Posterior vena cava (tissue), 2 donors: ENCODE measurements at places on chromosomes 11 and 22. TPM values are rescaled to one million over a fixed set of nuclear protein-coding genes. Genes with fewer than 3 reads are reported as not detected.

DNA sequence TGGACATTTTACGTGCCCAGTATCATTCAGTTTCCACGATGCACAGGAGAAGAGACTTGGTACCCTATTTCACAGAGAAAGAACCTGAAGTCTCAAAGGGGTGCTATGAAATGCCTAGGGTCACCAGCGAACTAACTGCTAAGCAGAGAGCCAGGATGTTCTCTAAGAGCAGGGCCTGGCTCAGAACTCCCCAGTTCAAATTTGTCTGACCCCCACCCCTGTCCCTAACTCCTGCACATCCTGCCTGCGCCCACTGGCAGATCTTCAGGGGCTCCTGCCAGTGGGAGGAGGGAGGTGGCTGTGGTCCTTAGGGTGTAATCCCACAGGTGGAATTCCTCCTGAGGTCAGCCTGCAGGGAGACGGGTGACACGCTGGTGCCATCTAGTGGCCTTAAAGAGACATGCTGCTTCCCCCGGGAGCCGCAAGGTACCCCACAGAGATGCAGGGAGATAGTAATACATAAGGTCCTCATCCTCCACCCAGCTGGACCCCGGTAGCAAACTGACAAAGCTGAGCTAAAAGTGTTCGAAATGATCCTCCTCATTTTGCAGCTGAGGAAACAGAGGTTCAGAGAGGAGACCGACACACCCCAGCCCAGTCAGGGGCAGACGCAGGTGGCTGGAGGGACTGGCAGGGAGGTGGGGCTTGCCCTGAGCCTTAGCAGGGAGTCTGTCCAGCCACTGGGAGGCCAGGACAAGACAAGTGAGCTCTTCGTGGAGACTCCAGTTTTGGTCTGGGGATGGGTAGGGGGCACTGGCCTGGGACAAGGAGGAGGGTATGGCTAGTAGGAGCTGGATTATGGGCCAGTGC is 34.1 kb downstream of the MB start:
- DNase-seq, result no peak

- DNase-seq, result no peak
Measured at GRCh38 chr11:92099183-92099582, 125.4 kb upstream of the FAT3 start.

GAL3ST1 gene
- 1.3 TPM for total RNA-seq

FAT3 gene
- 40.5 TPM for total RNA-seq

SLC22A25 gene
- not detected for total RNA-seq

DNA sequence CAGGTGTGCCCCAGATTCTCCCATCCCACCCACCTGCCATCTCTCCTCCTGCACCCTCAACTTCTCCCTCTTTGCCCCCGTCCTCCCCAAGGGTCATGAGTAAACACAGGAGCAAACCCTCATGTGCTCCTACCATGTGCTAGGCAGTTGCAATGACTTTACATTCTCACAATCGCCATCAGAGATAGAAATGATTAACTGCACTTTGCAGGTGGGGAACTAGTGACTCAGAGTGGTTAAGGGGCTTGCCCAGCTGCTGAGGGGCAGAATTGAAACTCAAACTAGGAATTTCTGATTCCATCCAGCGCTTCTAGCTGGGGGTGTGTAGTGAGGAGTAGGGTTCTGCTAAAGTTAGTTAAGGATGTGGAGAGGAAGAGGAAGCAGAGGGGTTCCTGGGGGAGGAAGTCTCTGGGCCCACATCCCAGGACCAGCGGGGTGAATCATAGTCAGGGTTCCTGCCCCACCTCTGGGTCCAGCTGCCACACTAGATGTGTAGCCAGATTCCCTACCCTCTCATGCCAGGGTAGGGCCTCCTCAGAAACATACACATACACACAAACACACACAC is 16.0 kb upstream of the PRG2 start:
- peak; percentile 81 for DNase-seq

GRCh38 chr11:74446532-74446938 is 20.8 kb downstream of the KCNE3 start:
- DNase-seq, result no peak

OR8D1 gene
- not detected for total RNA-seq

GRCh38 chr11:13297308-13297916 is 19.8 kb downstream of the BMAL1 start:
- no peak for DNase-seq

CALCA gene
- total RNA-seq, result not detected

- DNase-seq, result no peak
Measured at GRCh38 chr11:78982473-78982872, 407.8 kb upstream of the NARS2 start.

GRCh38 chr11:74438681-74439080 is 28.7 kb downstream of the KCNE3 start:
- no peak for DNase-seq

HTR3A gene
- not detected for total RNA-seq

- peak; percentile 57 for DNase-seq
Measured at GRCh38 chr11:118646393-118646792, 33.1 kb downstream of the TREH start.

- DNase-seq, result no peak
Measured at GRCh38 chr11:97163631-97164191, 773.9 kb downstream of the JRKL start.

DNA sequence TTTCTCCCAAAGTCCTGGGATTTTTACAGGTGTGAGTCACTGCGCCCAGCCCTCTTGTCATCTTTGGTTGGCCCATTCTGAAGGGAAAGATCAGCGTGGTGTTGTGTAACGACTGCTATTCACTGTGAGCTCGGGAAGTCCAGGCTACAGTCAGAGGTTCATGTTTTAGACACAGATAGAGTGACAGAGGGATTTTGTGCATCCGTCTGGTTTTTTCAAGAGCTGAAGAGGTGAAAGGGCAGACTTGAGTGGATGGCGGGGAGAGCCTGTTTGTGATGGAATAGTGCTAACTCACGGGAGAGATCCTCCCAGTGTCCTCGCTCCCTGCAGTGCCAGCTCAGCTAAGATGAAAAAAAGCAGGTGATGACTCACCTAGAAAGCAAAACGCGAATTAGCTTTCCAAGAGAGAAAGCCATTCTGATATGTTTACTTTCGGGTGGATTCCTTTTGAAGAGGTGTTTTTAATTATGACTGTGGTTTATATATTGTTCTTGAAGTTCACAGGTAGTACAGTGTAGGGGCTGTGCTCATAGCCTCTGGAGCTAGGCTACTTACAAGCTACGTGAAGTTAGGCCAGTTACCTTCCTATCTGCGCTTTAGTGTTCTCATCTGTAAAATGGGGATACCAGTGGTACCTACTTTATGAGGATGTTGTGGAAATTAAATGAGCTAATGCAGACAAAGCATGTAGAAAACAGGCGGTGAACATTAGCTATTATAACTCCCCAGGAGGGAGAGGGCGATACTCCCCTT is 67.2 kb downstream of the C11orf91 start:
- DNase-seq, result no peak

DNA sequence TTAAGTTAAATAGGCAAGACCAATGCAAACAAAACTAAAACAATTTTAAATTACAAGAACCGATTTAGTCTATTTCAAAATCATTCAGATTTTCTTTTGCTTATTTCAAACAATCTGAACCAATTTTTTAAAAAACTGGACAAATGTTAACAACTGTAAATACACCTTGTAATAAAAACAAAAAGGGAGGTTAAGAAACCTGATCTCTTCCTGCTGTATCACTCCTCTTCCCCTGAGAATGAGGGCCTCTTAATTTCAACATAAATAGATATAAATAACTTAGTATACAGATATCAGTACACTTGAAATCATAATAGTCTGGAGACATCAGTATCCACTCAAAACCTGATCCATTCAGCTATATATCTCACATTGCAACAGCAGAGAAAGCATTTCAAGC is 346.6 kb downstream of the TTC28 start:
- no peak for DNase-seq

DNA sequence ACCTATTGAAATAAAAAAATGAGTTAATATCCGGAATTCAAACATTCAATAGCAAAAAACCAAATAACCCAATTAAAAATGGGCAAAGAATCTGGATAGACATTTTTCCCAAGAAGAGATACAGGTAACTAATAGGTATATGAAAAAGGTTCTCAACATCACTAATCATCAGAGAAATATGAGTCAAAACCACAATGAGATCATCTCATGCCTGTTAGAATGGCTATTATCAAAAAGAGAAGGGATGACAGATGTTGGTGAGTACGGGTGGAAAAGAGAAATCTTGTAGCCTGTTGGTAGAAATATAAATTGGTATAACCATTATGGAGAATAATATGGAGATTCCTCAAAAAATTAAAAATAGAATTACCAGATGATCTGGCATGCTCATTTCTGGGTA is 26.9 kb upstream of the OR6M1 start:
- DNase-seq, result no peak

DNA sequence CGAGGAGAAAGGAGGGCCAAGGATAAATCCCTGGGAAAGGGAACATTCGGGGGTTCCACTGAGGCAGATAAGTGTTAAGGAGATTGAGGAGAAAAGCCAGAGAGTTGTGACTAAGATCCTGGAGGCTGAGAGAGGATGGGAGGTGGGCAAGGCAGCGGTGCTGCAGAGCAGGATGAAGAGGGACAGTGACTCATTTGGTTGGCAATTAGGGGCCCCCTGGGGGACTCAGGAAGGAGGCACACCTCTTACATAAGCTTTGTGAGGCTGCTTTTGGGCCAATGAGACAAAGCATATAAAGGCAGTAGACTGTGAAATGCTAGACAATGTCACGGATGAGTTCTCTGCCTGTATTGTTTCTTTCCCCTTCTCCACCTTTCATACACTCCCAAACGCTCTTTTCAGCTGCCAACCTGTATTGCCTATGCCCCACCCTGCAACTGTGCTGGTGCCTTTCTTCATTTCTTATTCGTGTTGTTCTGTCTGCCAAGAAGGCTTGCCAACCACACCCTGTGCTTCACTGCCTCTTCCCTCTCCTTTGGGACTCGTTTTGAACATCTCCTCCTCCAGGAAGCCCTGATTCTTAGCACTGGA is 246.8 kb upstream of the KIRREL3 start:
- no peak for DNase-seq

CYTH4 gene
- total RNA-seq, result 20.7 TPM

GRCh38 chr22:29359469-29359868 is 28.9 kb downstream of the AP1B1 start:
- no peak for DNase-seq

MS4A3 gene
- not detected for total RNA-seq

DNA sequence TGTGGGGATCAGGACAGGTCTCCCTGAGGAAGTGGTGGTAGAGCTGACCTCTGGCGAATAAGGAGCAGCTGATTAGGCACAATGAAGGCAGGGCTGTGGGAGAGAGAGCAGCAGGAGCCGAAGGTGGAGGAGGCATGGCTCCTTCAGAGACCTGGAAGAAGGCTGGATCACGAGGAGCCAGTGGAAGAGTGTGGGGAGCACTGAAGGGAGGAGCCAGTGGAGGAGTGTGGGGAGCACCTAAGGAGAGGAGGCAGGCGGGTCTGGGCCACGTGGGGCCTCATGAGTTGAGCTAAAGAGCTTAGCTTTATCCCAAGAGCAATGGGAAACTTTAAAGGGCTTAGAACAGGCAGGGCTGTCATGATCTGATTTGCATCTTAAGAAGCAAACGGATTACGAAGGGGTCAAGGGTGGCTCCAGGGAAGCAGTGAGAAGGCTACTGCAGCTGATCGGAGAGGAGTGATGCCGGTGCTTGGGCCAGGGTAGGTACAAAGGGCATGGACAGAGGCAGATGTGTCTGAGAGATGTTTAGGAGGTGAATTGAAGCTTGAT is 44.9 kb upstream of the EIF3D start:
- no peak for DNase-seq

DNA sequence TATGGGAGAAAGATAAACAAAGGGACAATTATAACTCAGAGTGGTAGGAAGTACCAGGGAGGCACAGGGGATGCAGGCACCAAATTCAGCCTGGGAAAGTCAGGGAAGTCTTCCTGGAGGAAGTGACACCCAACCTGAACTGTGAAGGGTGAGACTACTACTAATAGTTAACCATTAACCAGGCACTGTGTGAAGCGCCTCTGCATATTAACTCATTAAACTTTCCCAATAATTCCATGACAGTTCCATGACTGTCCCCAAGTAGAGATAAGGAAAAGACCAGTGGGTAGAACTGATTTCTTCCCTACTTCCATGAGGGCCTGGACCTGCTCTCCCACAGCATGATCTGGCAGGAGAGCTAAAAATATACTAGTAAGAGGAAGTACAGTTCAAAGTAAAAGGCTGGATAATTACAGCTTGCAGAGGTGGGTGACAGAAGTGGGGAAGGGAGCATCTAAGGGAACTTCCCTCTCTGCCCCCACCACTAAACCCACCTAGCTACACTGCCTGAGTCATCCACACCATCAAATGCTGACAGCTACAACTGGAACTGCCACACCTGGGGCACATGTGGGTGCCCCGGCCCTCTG is 4.7 kb upstream of the AP1B1 start:
- DNase-seq, result no peak

GRCh38 chr11:512761-513595 is 5.9 kb upstream of the RNH1 start:
- no peak for DNase-seq

DNA sequence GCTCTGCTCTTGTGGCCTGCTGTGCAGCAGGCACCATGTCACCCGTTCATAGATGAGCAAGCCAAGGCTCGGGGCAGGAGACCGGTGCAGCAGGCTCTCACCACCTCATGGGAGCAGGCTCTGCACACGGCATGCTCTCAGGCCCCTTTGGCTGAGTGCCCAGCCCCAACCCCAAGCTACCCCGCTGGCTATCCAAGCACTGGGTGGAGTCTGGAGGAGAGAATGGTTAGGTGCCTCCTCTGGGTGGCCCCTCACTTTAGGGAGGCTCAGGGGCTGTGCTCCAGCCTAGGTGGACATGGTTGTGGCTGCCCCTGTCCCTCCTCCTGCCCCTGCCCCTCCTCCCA is 199.9 kb downstream of the IGLL1 start:
- DNase-seq, result no peak
